ENCODE measurements at places on chromosomes 11 and 22. TPM values are rescaled to one million over a fixed set of nuclear protein-coding genes. Genes with fewer than 3 reads are reported as not detected.

- no peak for DNase-seq
These were observed 27.2 kb downstream of the SYTL2 start for GRCh38 chr11:85783758-85784157.

- DNase-seq = no peak
These were observed 153.9 kb downstream of the TRPC6 start for GRCh38 chr11:101429703-101430540.

- DNase-seq = no peak
These were observed 89.2 kb upstream of the CRTAM start for GRCh38 chr11:122749005-122749687.

DNA sequence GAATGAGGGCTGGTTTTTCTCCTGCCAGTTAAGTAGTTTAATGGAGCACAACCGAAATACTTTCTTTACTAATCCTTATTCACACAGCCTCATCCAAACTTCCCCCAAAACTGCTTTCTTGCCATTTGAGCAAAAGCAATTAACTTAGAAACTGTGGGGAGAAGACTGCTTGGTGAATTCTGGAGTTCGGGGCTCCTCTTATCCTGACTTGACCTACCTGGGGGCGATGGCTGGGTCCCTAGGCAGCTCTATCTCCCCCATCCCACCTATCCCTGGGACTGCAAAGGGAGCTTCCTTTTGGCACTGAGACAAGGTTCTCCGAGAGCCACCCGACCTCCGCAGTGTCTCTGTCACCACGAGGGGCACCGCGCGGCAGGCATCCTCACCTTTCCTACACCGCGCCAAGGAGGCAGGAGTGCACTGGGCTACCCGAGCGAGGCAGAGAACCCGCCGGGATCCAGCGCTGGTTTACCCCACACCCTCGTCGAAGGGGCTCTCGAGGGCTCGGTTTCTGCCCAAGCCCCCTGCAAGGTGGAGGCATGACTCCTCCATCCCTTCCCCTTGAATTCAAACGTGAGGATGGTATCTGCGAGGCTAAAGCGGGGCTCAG, 759 bp downstream of the DESI1 start:
- peak; percentile 44 for DNase-seq

DNA sequence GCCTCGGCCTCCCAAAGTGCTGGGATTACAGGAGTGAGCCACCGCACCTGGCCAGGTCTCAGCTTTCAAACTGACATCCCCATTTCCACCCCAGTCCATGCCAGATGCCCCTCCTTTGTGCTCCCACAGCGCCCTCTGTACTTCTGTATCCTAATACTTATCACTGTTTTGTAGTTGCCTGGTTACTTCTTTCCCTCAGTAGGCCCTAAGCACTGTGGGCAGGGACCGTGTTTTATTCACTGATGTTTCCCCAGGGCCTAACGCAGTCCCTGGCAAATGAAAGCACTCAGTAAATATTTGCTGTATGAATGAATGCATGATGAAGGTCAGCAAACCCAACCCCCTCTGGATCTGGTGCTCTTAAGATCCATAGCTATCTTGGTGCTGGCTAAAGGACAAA, 2.2 kb upstream of the TRIM3 start:
- no peak for DNase-seq

The KRTAP5-1 gene
- total RNA-seq = not detected

GRCh38 chr11:63520606-63521170, 14.8 kb downstream of the LGALS12 start:
- DNase-seq = no peak

- no peak for DNase-seq
These were observed 27.9 kb downstream of the RPL3 start for GRCh38 chr22:39291523-39291922.

The CCDC81 gene
- total RNA-seq = 0.25 TPM

The TP53I11 gene
- total RNA-seq = 45.5 TPM

- DNase-seq = no peak
These were observed 15.2 kb downstream of the SCARF2 start for GRCh38 chr22:20422271-20423007.

DNA sequence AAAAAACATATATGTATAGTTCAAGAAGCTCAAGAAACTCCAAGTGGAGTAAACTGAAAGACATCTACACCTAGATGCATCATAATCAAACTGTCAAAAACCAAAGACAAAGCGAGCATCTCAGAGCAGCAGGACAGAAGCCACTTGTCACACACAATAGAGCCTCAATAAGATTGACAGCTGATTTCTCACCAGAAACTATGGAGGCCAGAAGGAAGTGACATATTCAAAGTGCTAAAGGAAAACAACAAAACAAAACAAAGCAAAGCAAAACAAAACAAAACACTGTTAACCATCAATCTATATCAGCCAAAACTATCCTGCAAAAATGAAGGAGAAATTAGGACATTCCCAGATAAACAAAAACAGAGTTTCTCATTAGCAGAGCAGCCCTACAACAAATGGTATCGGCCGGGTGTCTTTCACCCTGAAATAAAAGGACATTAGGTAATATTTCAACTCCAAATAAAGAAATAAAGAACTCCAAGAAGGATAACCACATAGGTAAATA, 65.8 kb upstream of the SEPTIN5 start:
- DNase-seq = no peak

GRCh38 chr11:14972581-14973495, 687 bp upstream of the CALCA start:
- no peak for DNase-seq

DNA sequence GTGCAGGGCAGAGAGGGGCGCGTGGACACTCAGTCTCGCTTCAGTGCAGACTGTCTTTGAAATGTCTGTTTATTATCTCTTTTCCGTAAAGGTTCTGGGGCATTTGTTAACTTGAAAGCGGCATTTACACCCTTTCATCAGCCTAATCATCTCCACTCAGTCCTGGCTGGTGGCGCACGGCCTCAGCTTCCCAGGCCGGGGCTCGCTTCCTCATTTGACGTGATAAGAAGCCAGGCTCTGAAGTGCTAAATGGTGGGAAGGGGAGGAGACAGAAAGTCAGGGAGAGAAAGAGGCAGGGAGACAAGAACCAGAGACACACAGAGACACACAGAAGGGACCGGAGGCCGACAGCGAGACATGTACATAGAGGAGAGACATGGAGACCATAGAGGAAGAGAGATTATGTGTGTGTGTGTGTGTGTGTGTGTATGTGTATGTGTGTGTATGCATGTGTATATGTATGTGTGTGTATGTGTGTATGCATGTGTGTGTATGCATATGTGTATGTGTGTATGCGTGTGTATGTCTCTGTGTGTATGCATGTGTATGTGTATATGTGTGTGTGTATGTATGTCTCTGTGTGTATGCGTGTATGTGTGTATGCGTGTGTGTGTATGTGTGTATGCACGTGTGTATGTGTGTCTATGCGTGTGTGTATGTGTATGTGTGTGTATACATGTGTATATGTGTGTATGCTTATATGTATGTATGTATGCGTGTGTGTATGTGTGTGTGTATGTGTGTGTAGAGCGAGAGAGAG, 101.5 kb downstream of the ST3GAL4 start:
- no peak for DNase-seq

GRCh38 chr11:13152736-13153541, 124.7 kb upstream of the BMAL1 start:
- DNase-seq = no peak

- peak; percentile 7 for DNase-seq
These were observed 1474.3 kb downstream of the BRD1 start for GRCh38 chr22:48353116-48353947.

- DNase-seq = peak; percentile 94
These were observed 565 bp downstream of the GAS2L1 start for GRCh38 chr22:29306835-29307595.

The OR52E8 gene
- total RNA-seq = not detected

The THRSP gene
- total RNA-seq = 1.1 TPM

The DCPS gene
- 11.1 TPM for total RNA-seq

DNA sequence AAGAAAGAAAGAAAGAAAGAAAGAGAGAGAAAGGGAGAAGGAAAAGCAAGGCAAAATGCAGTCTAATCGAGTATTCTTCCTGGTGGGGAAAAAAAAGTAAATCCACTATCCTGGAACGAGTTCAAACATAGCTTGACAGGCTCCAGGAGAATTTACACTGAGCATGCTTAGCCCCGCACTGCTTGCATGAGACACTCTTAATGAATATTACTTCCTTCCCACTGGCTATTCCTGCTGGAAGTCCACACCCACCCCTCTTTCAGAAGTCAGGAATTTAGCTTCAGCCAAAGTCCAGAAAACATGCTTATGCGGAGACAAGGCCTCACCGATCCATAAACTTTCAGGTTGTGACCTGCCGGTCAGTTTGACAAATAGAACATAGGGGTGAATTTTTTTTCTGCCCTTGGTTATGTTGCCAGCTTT, 251.8 kb upstream of the BLID start:
- DNase-seq = no peak

The CBLIF gene
- total RNA-seq = not detected

DNA sequence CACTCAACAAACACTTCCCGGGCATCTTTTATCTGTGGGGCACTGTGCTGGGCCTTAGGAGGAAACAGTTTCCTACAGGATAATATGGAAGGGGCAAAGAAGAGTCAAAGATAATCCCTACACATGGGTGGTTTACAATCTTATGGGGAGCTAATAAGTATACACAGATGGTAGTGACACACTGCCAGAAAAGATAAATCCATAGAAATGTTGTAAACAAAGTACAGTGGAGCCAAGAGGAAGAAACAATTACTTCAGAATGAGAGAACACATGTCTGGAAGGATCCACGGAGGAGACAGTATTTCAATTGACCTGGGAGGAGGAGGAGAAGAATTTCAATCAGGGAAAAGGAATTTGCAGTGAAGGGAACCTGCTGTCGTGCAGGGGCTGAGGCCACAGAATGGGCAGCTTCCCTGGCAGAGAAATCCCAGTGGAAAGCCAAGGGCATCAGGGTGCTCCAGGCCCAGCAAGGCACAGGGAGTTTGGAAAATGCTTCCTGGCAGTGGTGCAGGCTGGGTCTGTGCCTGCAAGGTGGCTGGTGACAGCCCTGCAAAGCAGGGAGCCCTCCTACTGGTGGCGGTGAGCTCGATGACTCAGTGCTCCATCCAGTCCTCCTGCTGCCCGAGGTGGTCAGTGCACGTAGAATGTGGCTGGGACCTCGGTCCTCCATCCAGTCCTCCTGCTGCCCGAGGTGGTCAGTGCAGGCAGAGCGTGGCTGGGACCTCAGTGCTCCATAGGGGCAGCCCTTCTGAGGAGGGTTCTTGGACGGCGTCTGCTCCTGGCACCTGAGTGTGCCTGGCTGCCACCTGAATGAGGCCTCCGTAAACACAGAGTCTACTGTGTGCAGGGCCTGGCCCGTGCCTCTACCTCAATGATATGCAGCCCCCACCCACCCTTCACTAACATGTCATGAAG, 444.3 kb upstream of the B3GAT1 start:
- no peak for DNase-seq

GRCh38 chr11:125157118-125157733, 7.3 kb upstream of the PKNOX2 start:
- DNase-seq = no peak

The YAP1 gene
- 98.6 TPM for total RNA-seq

- no peak for DNase-seq
These were observed 273.9 kb downstream of the RAB38 start for GRCh38 chr11:87901341-87901740.

GRCh38 chr22:23565915-23566704, 14.0 kb downstream of the IGLL1 start:
- no peak for DNase-seq

The SPTBN2 gene
- 1.1 TPM for total RNA-seq

GRCh38 chr11:44564166-44564565, 1.3 kb upstream of the CD82 start:
- peak; percentile 51 for DNase-seq

The OR4C13 gene
- not detected for total RNA-seq

DNA sequence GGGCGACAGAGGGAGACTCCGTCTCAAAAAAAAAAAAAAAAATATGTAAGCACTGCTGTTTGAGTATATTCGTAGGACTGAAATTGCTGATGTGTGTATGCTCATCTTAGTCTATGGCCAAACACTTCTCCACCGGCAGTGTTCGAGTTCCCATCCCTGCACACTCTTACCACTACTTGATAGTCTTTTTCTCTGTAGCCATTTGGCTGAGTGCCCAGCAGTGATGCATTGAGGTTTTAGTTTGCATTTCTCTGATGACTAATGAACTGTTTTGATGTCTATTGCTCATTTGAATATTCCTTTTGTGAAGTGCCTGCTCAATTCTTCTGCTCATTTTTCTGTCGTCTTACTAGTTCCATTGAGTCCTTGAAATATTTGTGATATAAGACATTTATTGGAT, 1.9 kb downstream of the TIRAP start:
- no peak for DNase-seq

GRCh38 chr11:130655300-130655699, 206.9 kb downstream of the ADAMTS15 start:
- DNase-seq = no peak

The IRAG1 gene
- total RNA-seq = 5.2 TPM

All from left ventricle myocardium superior (tissue), 1 donor.